ENCODE measurements at places on chromosomes 16 and 17.

DNA sequence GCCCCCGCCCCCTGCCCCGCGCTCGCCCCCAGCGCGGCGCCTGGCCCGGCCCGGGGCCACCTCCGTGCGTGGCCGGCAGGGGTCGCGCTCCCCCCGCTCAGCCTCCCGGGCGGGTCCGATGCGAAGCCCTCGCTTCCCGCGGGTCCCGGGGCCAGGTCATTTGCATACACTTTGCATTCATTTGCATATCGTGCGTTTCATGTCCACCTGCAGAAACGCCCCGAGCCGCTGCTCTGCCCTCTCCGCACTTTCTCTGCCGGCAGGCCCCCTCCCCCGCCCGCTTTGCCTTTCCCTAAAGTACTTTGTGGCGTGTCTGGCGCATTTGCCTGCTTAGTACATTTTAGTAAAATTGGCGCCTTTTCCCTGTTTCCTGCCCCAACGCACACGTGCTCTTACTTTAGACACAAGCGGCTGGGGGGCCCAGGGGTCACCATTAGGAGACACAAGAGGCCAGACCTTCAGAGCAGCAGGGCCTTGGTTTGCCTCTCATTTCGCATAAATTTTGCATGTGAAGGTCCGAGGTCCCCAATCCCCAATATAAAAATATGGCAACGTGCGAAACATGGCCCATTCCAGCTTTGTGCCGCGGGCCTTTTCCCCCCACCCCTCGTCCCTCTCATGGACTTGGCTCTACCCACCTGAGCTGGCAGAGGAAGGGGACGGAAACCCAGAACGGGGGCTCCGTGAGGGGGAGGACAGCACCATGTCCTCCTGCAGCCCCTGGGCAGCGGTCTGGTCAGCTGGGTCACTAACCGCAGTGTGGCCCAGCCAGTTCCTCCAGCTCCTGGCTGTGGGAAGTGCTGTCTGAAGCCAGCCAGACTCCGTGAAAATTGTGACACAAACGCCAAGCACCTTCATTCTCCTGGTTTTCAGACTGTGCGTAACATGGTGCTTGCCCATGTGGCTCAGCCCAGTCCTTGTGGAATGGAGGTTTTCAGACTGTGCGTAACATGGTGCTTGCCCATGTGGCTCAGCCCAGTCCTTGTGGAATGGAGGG, 34.8 kb downstream of the CBFA2T3 start:
- DNase-seq, result no peak

DNA sequence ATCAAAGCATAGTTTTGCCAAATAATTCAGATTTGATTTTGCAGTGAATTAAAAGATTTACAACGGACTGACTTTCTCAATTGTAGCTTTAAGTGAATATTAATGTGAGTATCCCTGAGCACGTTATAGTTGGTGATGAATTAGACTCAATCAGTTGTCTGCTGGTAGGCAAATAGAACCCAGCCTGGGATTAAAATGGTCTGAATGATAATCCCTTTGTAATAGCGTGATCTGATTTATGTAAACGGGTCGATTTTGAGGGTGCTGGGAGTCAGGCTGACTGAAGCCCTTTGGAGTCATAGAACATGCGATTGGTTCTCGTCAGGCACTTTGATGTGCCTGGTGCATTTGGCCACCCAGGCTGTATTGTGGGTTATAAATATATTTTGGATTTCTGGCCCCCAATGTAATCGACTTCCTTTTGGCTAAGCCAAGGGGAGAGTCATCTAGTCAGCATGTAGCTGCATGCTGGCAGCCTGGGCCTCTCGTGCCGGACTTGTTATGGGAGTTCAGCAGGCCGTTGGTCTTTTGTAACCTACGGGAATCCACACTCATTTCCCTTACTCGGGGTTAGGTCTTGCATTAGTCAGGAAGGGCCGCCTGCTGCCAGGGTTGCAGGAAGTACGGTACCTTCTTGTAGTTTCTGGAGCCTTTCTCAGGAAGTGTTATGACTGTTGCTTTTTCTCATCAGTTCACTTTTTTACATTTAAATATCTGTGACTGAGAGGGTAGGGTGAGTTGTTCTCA, 5.4 kb downstream of the PGS1 start:
- peak; percentile 42 for DNase-seq

DNA sequence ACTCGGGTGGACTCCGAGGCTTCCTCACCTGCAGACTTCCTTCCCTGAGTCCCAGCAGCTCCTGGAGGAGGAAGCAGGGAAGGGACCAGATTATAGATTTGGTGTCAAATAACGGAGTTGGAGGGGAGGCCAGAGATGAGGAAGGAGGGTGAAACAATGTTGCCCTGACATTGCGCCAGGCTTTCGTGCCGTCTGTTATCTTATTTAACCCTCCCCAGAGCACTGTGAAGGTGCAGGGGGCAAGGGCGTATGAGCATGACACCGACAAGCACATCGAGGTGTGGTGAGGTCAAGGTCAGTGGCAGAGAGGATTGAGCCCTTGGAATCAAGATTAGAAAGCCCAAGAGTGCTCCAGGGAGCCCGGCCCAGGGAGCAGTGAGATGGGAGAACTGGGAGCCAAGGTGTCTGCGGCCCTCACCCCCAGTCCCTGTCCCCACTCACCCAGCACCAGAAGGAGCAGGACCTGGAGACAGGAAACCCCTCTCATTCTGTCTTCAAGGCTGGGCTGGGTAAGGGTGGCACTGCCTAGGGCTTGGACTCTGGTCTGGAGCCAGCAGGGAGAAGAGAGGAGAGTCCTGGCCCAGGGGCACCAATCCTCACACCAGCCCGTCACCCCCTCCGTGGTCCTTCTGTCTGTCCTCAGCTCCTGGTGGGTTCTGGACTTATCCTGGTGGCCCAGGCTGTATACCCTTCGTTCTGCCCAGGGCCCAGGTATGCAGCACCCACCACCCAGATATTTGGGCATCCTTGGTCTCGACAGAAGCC, 1.1 kb downstream of the PRSS33 start:
- DNase-seq, result no peak

DNA sequence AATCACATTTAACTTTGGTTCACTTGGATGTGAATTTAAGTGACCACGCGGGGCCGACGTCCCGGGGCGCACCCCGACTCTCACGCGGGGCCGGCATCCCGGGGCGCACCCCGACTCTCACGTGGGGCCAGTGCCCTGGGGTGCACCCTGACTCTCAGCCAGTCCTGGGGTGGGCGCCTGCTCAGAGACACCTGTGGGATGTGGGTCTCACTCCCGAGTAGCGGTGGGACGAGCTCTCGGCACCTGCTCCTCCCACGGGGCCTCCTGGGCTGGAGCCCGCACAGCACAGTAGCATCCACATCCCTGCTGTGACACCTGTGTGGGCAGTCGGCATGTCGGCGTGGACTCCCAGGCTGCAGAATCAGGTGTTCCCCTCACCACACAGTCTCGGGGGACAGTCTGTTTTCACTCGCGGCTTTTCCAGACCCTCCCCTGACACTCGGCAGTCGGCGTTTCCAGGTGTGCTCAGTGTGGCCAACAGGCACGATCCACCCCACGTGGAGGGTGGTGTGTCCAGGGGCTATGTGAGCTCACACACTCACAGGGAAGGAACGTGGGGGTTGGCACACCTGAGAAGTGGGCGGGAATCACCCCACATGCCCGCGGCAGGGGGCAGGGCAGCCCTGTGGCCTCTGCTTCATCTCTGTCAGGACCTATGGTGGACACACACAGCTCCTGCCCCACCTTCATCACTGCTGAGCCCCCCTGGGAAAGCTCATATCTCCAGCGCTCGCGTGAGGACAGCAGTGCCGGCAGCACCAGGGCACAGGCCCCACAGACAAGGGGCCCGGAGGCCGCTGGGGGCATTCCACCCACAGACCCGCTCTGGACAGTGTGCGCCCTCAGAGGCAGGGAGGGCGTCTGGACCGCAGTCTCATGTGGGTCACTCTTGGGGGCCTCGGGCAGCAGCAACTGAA, 51.8 kb downstream of the LMF1 start:
- DNase-seq, result no peak
